ENCODE measurements at places on chromosomes 1 and 21.

- DNase-seq: no peak
These were observed 990.0 kb downstream of the KCNT2 start for GRCh38 chr1:195618287-195618686.

DNA sequence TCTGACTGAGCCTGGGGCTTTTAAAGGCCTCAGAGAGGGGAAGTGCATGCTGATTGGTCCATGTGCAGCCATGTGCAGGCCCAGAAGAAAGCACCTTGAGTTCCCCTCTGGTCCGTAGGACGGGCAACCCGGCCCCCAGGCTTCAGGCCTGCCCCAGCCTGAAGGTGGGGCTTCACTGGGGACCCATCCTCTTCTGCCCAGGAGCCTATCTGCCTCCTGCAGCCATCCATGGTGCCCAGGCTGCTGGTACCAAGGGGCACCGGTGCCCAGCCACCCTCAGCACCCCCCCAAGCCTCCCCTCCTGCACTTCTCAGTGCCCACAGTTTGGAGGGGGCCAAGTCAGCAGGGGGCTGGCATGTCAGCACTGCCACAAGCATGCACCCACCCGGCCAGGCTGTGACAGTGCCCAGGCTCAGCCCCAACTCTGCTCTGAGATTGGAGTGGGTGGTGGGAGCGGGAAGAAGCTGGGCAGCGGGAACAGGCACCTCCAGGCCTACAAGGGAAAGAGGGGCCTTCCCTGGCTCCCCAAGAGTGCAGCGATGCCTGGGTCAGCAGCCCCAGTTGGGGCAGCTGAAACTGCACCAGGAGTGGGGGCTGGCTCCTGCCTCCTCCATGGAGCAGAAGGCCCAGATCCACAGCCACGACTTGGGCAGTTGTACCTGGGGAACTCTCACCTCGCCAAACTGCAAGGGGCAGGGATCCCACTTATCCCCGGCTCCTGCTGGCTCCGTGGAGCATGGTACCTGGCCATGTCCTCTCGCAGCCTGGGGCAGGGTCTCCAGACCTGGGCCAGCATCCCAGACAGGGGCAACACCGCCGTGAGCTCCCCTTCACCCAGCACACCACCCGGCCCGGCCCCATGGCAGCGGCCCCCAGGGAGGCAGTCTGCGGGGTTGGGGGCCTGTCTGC, 11.7 kb downstream of the COL6A2 start:
- DNase-seq: no peak

DNA sequence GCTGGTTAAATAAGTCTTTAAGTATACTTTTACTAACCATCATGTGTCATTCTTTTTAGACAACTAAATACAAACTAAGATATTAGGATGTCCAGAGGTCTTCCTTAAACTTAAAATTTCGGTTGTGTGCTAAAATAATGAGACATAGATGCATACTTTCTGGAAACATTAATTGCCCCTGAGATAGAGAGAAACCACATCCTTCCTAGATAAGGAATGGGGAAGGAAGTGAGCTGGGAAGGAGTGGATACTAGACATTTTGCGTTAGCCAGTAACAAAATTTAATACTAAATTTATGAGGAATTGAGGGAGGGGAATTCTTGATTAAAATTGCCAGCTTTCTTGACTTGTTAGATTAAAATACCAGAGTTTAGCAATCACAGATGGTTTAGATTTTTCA, 37.1 kb upstream of the PTGS2 start:
- DNase-seq: no peak

GRCh38 chr1:172902861-172903381, 147.8 kb downstream of the TNFSF18 start:
- no peak for DNase-seq

DNA sequence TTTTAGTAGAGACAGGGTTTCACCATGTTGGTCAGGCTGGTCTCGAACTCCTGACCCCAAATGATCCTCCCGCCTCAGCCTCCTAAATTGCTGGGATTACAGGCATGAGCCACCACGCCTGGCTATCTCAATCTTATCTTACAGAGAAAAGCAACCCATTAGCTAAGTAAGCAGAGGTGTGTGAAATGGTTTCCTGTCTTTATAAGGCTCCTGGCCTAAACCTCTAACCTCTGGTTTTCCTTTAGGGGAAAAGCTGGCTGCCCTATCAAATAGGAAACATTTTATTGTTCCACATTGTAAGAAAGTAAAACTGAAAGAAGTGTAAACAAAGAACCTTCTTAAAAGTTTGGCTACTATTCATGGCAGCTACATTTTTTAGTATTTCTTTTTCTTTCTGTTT, 78.3 kb upstream of the MORC3 start:
- DNase-seq: no peak

DNA sequence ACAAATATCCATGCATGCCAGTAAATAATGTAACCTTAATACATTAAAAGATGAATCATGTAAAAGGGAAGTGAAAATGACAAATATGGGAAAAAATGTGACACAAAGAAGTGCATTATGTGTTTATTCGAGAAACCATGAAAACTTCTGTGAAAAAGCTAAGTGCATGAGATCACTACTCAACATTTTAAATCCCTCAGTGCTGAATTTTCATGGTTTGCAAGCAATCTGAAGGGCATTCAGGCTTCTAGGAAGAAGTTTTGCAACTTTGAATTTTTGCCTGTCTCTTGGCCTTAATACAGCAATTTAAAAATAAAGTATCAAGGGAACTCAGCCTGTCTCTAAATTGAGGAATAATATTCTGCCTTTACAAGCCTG, 78.2 kb downstream of the MAP3K7CL start:
- no peak for DNase-seq

DNA sequence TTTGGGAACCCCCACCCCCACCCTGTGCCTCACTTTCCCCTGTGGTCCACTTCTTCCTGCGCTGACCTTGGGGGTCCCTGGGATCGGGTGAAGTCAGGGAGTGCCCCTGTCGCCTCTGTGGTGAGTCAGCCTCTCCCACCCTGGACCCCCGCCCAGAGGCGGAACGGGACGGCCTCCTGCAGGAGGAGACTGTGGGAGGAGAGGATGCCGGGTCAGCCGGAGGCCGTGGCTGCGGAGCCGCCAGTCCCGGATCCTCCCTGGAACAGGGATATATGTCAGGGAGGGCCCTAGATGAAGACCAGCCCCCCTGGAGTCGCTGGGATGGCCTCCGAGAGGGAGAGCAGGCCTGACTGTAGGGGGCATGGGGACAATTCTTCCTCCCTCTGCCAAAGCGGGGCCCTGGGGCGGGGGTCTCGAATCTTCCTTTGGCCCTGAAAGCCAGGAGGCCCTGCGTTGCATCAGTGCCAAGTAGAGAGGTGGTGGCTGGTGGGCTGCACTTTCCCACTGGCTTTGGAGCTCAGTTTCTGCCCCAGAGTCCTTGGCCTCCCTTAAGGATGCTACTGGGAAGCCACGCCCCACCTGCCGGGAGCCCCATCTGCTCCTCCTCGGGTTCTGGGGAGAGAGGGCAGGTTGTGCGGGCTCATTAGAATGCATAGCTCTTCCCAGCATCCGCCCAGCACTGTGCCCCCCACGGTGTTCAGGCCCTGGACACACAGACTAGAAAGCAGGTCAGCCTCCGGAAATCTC, 930 bp downstream of the ARHGEF10L start:
- DNase-seq: no peak

- DNase-seq: no peak
These were observed 206.2 kb downstream of the GREM2 start for GRCh38 chr1:240405751-240406150.

DNA sequence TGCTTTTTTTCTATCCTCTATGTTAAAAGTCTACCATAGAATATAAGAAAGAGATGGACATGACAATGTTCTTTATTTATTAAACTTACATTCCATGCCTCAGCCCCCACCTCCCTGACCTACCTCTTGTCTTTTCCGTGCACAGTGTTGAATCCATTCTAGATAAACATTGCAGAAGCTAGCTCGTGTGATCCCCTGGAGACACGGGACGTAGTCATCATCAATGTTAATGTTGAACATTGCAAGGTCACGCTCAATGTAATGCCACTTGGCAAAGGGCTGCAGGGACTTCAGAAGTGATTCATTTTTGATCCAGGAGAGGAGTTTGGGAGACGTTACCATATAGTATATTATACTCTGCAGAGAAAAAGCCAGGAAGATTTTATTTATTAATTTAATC, 66.4 kb downstream of the NTPCR start:
- DNase-seq: no peak

DNA sequence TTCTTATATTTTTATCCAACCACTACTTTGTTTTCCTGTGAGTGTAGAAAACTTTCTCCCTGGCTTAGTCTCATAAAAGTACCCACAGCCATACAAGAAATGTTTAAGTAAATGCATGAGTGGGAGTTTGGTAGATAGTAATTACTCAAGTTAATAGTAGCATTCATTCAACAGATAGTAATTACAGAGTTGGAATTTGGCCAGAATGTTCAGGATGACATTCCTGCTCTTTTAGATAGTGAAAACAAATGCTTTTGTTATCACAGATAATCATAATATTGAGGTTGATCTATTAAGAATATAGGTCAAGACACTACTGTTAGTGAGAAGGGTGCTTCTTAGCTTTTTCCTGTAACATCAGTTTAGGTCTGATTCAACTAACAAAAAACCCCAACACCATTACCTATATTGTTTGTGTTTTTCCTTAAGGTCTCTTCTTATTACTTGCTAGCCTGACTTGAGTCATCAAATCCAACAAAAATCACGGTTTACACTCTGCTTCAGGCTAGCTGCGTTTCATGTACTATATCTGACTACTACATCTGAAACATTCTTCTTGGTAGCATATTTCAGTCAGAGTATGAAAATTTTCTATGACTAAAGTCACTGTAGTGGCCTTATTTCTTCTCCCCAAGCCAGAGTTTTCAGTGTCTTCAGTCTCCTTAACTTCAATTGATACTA, 163.7 kb downstream of the HS2ST1 start:
- DNase-seq: no peak

GRCh38 chr1:164137273-164137925, 421.6 kb upstream of the PBX1 start:
- no peak for DNase-seq

DNA sequence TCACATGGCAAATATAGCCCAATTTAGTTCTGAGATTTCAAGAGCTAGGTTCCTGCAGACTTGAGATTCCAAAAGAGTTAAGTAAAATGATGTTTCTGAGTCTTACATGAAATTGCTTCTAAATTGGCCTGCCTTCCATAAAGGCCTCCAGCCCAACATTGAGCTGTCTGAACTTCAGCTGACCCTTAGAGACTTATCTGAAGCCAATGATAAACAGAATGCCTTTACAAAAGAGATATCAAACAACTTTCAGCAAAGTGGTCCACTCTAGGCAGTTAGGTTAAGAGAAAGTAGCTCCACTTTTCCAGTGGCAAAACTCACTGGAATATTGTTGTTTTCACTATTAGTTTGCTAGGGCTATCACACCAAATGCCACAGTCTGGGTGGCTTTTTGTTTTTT, 6.3 kb upstream of the RC3H1 start:
- no peak for DNase-seq

GRCh38 chr1:234731569-234732085, 121.6 kb upstream of the IRF2BP2 start:
- DNase-seq: no peak

- no peak for DNase-seq
These were observed 10.1 kb downstream of the FTCD start for GRCh38 chr21:46145159-46145839.

DNA sequence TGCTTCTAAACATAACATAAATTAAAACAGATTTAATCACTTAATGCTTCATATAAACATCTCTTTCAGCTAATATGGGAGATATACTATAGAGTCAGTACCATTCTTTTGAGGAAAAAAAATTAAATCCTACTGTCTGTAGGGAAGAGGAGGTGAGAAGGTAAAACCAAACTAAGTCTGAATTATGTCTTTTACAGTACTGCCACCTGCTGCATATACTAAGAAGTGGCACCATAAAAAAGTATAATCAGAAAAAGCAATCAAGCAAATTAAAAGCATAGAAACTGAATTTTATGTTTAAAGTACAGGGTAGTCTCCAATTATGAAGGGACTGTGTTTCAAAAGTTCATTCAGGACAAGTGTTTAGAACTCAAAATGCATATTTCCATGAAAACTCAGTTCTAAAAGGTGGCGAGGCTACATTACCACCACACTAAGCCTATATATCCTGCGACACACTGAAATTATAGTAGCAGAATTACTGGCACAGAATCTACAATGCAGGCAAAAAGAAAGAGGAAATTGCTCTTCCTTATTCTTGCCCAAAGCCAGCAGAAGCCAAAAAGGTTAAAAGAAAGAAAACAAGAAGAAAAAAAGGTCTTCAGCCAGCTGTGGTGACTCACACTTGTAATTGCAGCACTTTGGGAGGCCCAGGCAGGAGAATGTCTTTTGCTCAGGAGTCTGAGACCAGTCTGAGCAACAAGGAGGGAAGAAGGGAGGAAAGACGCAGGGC, 9.0 kb downstream of the NSL1 start:
- peak; percentile 46 for DNase-seq

GRCh38 chr1:94325377-94326302, 88.3 kb upstream of the ARHGAP29 start:
- no peak for DNase-seq

DNA sequence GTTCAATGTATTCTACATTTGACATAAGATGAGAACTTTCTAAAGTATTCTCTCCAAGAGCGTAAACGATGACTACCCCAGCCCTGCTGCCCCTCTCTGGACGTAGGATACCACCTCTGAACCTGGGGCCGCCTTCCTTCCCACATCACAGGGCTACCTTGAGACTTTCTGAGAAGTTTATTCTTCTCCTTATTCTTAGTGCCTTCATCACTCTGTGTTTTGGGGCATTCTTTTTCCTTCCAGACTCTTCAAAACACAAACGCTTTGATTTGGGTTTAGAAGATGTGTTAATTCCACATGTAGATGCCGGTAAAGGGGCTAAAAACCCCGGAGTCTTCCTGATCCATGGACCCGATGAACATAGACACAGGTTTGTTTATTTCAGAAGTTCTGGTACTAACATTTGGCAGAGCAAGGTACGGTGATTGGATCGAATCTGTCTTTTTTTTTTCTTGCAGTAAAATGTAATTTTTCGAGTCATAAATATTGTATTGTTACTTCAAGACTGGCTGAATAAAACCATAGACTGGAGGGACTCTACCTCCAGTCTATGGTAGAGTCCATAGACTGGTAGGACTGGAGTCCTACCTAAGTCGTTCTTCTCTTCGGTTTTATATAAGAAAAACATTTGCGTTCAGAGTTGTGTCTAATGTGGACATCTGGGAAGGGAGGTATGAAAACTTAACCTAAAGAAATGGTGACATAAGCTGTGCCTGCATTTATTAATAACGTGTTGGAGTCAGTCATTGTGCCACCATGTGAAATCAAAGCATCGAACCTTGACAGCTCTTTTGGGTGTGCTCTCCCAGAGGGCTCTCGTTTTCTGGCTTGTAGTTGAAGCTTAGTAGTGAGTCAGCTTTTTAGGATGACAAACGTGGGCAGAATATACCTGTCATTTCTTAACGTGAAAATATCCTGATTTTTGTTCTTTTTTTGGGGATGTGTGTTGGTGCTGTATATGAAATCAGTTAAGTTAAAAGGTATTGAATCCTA, 1.2 kb downstream of the MAN1A2 start:
- DNase-seq: peak; percentile 23

DNA sequence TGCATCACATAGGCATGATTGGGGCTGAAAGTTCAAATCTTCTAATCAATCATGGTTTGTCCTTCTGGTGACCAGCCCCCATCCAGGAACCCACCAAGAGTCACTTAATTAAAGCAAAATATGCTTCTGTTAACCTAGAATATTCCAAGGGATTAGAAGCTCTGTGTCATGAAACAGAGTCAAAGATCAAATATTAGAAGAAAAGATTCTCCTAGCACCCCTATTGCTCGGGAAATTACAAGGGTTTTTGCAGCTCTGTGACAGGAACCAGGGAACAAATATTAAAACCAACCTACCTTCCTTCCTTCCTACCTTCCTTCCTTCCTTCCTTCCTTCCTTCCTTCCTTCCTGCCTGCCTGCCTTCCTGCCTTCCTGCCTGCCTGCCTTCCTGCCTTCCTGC, 31.8 kb upstream of the ACTN2 start:
- no peak for DNase-seq

Data from CD4-positive, alpha-beta T cell treated with Interleukin-10 for 1 hour (primary cell).